Lower lobe of right lung (tissue), 2 donors: ENCODE measurements at places on chromosomes 13 and 19. TPM values are rescaled to one million over a fixed set of nuclear protein-coding genes. Genes with fewer than 3 reads are reported as not detected.

DNA sequence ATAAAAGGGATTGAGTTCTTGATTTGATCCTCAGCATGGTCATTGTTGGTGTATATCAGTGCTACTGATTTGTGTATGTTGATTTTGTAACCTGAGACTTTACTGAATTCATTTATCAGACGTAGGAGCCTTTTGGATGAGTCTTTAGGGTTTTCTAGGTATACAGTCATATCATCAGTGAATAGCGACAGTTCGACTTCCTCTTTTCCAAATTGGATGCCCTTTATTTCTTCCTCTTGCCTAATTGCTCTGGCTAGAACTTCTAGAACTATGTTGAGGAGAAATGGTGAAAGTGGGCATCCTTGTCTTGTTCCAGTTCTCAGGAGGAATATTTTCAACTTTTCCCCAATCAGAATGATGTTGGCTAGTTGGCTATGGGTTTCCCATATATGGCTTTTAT is 27.0 kb downstream of the POMP start:
- H3K36me3 ChIP-seq, result no peaks in the 10 kb centered on the region
- no peak for DNase-seq
- no peak overlapping the region for H3K27ac ChIP-seq
- no peaks in the 10 kb centered on the region for H3K4me1 ChIP-seq
- H3K27me3 ChIP-seq, result no peaks in the 10 kb centered on the region

- H3K27me3 ChIP-seq, result no peaks in the 10 kb centered on the region
- peaks cover 96% of the 10 kb centered on the region for H3K36me3 ChIP-seq
- no peak for DNase-seq
- H3K4me3 ChIP-seq, result no peak overlapping the region
- H3K4me1 ChIP-seq, result peaks cover 6% of the 10 kb centered on the region
- H3K27ac ChIP-seq, result no peak overlapping the region
Observed at GRCh38 chr13:27432611-27433210, 8.3 kb downstream of the GTF3A start.

GRCh38 chr13:84741253-84741652 is 859.0 kb upstream of the SLITRK1 start:
- H3K4me1 ChIP-seq, result no peaks in the 10 kb centered on the region
- H3K27ac ChIP-seq, result no peak overlapping the region
- no peak overlapping the region for H3K4me3 ChIP-seq
- no peak for DNase-seq

GRCh38 chr19:13841962-13842290 is 35.0 kb upstream of the NANOS3 start:
- no peak for DNase-seq
- peaks cover 5% of the 10 kb centered on the region for H3K36me3 ChIP-seq
- H3K27ac ChIP-seq, result peak overlapping the region; percentile 100
- no peaks in the 10 kb centered on the region for H3K27me3 ChIP-seq
- H3K4me3 ChIP-seq, result peak overlapping the region; percentile 83

DNA sequence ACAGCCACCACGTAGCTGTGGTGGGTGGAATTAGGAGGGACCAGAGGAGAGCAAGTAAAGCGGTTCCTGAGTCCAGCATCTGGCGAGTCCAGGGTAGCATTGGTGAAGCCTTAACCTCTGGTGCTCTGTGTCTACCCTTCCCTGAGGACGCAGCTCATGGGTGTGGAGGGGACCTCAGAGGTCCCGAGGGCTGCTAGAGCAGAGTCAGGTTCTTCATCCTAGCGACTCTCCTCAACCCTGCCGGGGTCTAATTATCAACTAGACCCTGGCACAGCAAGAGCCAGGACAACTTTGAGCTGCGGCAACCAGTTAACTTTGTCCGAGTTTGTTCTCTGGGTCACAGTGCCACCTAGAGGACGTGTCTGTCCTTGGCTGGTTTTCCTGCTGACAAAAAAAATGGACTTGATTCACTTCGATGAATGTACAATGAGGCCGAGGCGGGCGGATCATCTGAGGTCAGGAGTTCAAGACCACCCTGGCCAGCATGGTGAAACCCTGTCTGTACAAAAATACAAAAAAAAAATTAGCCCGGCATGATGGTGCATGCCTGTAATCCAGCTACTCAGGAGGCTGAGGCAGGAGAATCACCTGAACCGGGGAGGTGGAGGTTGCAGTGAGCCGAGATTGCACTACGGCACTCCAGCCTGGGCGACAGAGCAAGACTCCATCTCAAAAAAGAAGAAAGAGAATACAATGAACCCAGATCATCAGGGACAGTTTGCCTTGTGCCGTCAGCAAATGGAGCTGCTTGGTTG is 25.0 kb downstream of the TSSK6 start:
- peak; percentile 70 for DNase-seq
- peaks cover 51% of the 10 kb centered on the region for H3K4me1 ChIP-seq
- H3K4me3 ChIP-seq, result peak overlapping the region; percentile 17
- H3K27me3 ChIP-seq, result no peaks in the 10 kb centered on the region

DNA sequence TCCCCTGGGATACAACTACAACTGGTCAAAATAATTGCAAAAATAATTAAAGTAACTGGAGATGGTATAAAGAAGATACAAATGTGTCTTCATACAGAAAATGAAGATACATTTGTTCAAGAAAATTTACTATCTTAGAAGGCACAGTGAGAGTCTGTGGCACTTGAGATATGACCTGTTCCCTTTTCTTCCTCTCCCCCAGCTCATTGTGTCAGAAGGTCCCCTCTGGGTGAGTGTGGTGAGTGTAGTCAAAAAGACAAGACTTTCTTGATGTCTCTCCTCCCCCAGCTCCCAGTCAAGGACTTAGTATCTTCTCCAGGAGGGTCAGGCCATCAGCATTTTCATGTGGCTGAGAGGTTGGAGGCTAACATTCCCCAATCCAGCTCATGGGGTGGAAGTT is 51.7 kb downstream of the EDNRB start:
- H3K27me3 ChIP-seq, result no peaks in the 10 kb centered on the region
- H3K4me3 ChIP-seq, result no peak overlapping the region
- H3K36me3 ChIP-seq, result no peaks in the 10 kb centered on the region
- no peak overlapping the region for H3K27ac ChIP-seq
- no peak for DNase-seq

The KCNK6 gene
- 11.5 TPM for total RNA-seq

The AP2S1 gene
- 120 TPM for total RNA-seq
